ENCODE measurements at places on chromosomes 11 and 22.

DNA sequence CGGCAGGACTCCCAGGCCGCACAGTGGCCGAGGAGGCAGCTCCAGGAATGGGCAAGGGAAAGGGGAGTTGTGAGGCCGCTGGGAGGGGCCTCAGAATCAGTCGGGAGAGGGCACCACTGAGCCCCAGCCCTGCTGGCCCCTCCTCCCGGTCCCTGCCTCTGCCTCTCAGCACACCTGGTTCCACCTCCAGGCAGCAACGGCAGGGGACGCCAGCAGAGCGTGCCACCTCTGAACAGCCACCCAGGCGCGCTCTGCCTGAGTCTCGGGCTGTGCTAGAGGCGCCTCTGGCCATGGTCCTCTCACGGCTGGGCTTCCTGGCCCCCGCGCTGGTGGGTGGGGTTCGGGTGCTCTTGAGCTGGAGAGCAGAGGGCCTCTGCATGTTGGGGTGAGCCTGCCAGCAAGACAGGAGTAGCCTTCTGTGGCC, 33.0 kb downstream of the MOB2 start:
- peak; percentile 45 for DNase-seq

- no peak for DNase-seq
Observed at GRCh38 chr11:69467646-69468045, 13.8 kb upstream of the LINC01488 start.

DNA sequence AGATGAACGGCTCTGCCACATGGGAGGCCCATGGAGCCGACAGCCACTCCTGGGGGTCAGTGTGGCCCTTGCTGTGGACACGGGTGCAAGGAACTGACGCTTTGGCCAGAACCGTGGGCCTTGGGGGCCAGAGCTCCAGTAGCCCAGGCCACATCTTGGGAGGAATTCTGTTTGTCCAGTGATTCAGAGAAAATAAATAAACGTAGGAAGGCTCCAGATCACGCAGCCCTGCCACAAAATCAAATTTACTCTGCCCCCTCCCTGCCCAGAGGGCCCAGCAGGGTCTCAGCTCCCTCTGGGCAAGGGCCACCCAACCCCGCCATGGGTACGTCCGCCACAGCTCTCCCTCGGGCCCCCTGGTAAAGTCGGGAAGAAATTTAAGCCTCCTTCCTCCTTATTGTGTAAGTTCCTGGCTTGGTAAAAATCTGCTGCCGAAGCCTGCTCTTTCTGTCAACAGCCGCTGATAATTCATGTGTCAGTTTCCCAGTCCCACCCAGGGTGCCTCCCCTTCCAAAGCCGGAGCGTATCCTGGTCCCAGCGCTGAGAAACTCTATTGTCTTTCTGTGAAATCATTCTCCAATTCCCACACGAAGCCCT, 6.9 kb upstream of the MUC5AC start:
- no peak for DNase-seq

DNA sequence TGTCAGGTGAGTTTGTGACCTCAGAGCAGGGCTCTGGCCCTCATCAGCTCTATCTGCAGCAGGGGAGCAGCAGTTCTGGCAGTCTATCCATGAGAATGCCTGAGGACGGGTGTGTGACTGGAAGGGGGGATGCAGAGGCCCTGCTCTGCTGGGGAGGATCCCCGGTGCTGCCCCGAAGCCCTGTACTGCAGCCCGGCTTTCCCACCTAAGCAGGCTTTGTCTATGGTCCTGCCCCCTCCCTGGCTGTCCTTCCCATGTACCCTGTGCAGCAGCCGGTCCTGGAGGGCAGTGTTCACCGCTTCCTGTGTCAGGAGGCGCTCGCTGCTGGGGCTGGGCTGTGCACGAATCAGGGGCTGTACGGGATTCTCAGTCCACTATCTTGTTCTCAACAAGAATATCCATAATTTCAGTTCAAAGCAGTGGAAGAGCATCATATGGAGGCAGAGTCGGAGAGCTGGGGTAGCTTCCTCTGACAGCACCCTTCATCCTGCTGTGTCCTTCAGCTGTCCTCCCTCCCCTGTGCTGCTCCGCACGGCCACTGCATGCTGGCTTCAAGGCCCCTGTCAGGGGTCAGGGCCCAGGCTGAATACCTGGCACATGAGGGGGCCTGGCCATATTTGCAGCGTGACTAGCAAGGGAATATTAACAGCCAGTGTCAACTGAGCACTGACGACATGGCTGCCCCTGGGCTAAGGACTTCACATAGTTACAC, 125.2 kb downstream of the CTTN start:
- DNase-seq, result no peak

DNA sequence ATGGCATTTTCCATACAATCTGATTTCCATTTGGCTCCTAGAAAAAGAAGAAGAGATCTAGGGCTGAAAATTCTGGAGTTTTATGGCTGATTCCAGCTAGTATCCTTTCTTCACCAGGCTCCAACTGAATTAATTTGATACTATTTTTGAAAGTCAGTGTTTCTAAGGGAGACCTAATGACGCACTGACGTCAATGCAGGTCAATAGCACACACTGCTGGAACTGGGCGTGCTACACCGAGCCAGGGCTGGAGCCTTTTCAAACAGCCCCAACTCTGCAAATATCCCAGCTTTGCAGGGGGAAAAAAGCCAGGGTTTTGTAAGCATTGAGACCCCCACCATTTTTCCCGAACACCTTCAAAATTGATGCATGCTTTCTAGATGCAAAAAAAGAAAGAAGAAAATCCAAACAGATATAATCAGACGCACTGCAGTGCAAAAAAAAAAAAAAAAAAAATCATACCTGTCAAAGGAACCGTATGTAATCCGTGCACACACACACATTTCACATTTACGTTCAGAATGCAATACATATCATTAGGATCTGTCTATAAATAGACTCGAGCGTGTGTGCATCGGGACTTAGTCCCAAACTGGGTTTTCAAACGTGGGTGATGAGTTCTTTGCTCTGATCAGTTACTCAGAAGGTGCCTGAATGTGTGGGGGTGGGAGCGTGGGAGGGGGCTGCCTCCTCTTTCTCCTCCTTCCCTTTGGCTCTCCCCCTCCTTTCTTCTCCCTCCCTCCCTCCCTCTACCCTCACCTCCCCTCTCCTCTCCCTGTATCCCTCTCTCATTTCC, 124.5 kb upstream of the HSD17B12 start:
- no peak for DNase-seq

DNA sequence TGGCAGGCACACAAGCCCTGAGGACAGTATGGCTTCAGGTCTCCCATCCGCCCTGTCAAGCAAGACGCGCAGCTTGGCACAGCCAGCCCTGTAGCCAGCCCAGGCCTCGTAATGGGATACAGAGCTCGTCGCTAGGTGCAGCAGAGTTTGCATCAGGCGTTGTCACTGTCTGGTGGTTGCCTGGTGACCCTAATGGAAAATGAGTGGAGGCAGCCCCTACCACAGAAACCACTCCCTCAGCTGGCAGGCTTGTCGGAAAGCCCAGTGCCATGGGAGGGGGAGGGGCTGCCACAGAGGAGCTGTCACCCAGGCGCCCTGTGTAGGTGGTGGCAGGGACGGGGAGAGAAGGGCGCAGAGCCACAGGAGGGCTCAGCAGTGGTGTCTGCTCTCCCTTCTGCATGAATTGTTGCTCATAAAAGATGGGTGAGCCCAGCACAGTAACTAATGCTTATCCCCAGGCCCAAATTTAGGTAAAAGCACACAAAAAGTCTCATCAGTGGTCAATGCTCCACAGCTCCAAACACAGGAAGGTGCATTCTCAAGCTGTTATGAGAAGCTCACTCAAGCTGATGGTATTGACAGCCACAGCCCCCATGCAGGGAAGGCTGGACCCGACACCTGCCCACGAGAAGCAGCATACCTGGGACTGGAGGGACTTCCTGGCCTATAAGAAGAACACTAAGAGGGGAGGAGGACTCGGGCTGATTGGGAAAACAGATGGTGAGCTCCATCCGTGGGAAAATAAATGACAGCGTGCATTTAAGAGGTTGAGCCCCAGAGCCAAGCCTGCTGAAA, 164.6 kb downstream of the ETS1 start:
- DNase-seq, result peak; percentile 84

- no peak for DNase-seq
Observed at GRCh38 chr11:73991471-73992006, 8.9 kb upstream of the UCP2 start.

GRCh38 chr22:46145361-46145851, 4.9 kb upstream of the PPARA start:
- no peak for DNase-seq

DNA sequence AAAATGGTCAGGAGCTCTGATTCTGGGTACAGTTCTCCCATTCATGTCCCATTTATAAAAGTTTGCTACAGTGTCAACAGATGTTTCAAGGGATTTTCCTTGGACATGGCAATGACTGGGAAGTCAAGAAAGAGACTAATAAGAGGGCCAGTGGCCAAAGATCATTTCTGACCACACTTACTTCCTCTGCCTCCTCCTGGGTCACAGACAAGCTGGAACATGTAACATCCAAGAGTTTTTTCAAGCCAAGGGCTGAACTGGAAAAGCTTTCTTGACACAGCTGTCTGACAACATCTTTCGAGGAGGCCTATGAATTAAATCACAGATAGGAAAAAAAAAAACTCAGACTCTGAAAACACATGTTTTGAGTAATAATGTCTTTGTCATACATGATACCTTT, 8.7 kb downstream of the COMMD9 start:
- no peak for DNase-seq

DNA sequence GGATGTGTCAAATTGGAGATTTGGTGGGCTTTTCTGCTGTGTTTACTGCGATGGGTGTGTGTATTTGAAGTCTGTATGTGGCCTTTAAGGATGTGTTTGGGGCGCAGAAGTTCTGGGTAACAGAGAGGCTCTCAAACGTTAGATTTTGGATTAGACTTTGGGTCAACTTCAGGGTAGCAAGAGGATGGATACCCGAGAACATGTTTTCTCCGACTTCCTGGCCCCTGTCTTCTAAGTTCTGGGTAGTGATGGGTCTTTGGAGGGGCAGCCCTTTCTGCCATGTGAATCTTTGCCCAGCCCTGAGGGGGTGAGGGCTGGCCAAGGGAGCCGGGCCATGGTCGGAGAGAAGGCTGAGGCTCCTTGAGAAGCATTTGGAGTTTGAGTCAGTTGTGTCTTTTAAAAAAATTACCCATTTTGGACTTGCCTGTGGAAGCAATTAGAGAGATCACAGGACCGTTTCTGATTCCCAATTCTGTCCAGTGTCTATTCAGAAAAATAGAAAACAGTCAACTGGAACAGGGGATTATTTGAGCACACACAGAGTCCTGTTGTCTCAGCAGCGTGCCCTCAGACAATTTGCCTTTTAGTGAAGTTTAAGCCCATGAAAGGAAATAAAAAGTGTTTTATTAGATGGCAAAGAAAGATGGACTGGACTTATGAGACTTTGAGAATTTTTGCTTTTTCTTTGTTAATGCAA, 114.4 kb downstream of the PTPRJ start:
- DNase-seq, result no peak

DNA sequence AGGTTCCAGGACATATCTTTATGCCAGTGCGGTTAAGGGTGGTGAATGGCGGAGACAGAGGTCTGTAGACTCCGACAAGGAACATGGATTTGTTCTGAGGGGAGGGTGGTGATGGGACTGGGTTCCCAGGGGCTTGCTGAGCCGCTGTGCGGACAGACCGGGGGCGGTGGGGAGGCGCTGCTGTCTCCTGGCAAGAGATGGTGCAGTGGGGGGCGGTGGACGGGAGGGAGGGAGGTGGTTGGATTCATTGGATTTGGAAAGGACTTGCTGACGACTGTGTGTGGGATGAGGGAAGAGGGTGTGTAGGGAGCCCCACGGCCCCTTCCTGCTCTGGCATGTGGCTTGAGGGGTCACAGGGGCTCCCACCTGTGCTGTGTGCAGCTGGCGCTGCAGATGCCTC, 43.2 kb downstream of the FLRT1 start:
- no peak for DNase-seq

- no peak for DNase-seq
Observed at GRCh38 chr11:32671051-32671450, 87.4 kb downstream of the EIF3M start.

- DNase-seq, result no peak
Observed at GRCh38 chr11:74141241-74141695, 29.5 kb downstream of the C2CD3 start.

- DNase-seq, result no peak
Observed at GRCh38 chr11:100229086-100229485, 458.0 kb upstream of the ARHGAP42 start.

DNA sequence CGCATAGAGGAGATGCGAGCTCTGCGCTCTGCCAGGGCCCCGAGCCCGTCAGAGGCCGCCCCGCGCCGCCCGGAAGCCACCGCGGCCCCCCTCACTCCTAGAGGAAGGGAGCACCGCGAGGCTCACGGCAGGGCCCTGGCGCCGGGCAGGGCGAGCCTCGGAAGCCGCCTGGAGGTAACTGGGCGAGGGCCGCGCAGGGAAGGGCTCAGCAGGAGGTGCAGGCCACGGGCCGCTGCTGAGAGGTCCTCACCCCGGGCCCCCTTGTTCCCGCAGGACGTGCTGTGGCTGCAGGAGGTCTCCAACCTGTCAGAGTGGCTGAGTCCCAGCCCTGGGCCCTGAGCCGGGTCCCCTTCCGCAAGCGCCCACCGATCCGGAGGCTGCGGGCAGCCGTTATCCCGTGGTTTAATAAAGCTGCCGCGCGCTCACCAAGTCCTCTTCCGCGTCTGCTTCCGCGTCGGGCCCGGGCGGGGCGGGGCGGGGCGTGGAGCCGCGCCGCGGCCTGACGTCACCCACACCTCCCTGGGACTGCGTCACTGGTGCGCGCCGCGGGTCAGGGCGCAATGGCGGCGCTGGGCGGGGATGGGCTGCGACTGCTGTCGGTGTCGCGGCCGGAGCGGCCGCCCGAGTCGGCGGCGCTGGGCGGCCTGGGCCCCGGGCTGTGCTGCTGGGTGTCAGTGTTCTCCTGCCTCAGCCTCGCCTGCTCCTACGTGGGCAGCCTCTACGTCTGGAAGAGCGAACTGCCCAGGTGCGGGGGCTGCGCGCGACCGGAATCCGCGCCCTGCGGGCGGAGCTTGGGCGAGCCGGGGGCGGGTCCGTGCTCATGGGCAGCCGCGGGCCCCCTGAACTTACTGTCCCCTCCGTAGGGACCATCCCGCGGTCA, at the start of gene RCE1:
Gene RCE1, plus strand, starts transcription at position 546 of the 880 bp plus-strand sequence. Its CDS starts 15 bp downstream, at position 561.
- peak; percentile 89 for DNase-seq

GRCh38 chr11:47234669-47235100, 13.9 kb downstream of the ACP2 start:
- DNase-seq, result peak; percentile 90

DNA sequence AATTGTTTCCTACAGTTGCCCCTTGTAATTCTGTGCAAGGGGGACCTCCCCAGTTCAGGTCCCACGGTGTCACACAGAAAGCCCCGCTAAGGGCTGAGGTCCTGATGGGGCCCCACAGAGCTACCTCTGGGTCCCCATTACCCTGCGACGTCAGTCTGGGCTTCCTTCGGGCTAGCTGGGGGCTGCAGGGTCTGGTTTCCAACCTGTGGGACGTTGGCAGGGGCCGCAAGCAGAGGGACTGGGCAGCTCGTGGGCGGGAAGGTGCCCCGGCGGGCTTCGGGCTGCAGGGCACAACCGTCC, 698 bp downstream of the SLC37A4 start:
- DNase-seq, result no peak

- DNase-seq, result no peak
Observed at GRCh38 chr11:20933086-20933485, 263.7 kb downstream of the NELL1 start.

- no peak for DNase-seq
Observed at GRCh38 chr11:130167146-130167545, 7.6 kb downstream of the ST14 start.
